M059J (cell line): ENCODE measurements at places on chromosomes 6 and 20.

DNA sequence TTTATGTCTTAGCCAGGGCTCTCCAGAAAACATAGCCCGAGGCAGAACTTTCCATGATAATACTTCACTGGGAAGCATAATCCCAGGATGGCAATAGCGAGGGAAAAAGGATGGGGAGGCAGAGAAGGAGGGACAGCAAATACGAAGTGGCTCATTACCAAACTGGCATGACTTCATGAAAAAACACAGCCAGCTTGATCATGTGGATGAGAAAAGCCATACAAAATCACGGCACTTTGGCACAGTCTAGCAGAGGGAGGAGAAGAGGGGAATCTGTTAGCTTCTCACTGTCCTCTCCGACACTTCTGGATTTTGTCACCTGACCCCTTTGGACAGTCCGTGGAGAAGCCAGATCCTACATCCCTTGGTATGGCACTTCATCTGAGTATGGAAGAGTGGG is 212.5 kb upstream of the GRIK2 start:
- DNase-seq = peak; percentile 5

DNA sequence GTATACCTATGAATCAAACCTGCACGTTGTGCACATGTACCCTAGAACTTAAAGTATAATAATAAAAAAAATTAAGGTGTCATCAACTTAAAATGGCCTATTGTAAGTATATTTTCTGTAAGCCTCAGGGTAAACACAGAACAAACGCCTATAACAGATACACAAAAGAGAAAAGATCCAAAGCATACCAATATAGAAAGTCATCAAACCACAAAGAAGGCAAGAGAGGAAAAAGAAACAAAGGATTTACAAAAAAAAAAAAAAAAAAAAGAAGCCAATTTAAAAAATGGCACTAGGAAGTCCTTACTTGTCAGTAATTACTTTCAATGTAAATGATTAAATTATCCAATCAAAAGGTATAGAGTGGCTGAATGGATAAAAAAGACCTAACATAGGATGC is 24.6 kb upstream of the ASF1A start:
- DNase-seq = peak; percentile 75

DNA sequence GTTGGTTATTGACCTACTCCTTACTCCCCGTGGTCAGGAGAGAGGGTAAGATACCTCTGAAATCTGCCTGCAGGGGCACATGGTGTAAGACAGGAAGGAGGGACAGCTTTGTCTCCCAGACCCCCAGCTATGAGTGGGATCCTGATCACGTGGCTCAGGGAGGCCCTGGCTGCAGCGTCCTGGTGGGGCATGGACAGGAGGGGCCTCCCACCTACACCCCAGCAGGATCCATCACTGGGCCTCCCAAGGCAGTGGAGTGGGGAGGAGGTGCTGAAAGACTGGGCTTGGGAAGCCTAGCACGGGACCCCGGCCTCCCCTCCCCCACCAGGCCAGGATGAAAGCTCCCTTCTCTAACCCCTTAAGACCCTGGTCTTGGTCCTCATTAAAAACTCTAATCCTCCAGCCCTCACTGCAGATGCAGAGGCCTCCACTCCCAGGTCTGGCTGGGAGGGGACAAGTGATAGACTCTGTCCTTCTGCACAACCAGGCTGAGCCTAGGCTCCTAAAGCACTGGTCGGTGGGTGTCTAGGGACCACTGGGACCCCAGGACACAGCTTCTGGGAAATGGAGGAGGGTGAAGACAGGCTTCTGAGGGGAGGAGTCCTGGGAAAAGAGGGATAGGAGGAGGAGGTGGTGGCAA is 29.6 kb upstream of the VEGFA start:
- DNase-seq = no peak

- DNase-seq = peak; percentile 40
Observed at GRCh38 chr6:70107852-70108629, 194.8 kb downstream of the COL9A1 start.

DNA sequence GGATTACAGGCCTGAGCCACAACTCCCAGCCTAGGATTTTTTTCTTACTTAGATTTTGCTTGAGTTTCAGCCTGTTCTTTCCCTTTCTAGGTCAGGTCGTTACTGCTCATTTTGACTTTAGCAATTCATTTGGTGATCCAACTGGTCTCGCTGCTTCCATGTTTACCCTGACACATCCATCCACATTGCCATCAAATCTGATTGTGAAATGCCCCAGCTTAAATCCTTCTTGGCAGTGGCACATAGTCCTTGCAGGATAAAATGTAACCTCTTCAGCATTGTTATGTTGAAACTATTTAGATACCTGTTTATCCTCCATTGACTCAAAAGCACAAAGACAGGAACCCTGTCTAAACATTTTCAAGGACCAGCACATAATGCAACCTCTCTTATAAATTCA is 77.2 kb downstream of the DNAH8 start:
- no peak for DNase-seq

DNA sequence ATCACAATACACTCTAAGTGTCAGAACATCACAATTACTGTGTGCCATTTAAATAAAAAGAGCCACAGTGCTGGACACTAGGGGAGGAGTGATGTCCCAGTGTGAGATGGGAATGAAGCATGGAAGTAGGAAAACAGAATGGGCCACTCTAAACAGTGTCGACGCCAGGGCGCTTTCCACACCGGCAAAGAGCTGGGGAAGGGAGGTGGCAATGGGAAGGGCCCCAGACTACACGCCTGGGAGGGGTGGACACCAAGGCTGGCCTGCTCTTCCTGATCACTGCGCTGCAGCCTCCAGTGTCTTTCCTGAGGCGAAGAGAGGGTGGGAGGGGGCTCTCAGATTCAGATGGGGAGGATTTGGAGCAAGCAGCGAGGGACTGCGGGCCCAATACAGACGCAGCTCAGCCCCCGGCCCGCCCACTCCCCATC is 75.9 kb downstream of the ERMARD start:
- no peak for DNase-seq

DNA sequence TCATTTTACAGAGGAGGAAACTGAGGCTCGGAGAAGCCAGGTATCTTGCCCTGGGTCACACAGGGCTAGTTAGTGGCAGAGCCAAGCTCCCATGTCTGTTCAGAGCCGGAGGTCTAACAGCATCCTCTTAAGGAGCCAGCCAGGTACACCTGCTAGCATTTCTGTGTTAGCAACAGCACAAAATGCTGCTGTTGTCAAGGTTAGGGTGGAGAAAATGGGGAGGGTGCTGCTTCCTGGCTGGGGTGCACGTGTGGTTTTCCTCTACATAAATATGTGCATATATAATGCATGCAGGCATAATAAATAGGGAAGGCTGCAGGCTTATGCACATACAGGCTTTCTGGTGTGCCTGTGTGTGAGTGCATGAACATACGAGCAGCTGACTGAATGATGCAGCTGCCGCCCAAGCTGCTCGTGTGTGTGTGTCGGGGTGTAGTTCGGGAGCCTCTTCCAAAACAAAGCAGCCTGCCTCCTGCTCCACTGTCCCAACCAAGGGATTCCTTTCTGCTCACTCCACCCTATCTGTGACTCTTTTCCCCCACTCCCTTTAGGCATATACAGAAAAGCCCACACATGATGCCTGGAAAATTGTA is 86.6 kb downstream of the CD40 start:
- DNase-seq = no peak

DNA sequence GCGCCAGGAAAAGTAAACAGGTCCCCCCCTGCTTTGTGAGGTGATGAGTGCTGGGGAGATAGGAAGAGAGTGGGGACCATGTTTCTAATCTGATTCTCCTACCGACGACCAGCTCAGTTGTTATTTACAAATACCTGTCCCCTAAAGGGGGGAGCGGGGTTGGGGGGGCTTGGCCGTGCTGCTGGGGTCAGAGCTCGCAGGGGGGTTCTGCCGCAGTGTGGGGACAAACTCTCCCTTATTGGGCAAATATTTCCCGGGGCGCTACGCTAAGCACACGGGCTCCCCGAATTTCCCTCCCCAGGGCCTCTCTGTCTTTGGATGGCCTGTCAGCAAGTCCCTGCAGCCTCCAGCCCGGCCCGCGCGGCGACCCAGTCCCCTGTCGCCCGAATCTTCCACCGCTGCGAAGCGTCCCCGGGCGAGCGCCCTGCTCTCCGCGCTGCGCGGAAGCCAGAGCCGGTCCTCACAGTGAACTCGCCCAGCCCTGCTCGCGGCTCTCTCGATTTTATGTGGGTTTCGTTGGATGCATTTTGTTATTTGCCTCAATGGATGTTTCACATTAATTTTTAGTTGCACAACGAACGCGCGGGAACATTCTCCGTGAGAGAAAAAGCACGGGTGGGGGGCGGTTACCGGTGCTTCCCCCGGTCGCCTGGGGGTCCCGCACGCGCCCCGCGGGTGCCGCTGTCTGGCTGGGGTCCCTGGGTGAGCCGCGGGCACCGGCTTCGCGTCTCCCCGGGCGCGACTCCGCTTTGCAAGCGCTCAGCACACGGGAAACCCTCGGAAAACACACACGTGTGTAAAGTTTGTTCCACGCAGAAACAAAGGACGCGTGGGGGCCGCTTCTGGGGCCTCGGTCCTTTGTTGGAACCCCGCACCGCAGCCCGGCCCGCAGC is 1.5 kb upstream of the STX16 start:
- DNase-seq = no peak

DNA sequence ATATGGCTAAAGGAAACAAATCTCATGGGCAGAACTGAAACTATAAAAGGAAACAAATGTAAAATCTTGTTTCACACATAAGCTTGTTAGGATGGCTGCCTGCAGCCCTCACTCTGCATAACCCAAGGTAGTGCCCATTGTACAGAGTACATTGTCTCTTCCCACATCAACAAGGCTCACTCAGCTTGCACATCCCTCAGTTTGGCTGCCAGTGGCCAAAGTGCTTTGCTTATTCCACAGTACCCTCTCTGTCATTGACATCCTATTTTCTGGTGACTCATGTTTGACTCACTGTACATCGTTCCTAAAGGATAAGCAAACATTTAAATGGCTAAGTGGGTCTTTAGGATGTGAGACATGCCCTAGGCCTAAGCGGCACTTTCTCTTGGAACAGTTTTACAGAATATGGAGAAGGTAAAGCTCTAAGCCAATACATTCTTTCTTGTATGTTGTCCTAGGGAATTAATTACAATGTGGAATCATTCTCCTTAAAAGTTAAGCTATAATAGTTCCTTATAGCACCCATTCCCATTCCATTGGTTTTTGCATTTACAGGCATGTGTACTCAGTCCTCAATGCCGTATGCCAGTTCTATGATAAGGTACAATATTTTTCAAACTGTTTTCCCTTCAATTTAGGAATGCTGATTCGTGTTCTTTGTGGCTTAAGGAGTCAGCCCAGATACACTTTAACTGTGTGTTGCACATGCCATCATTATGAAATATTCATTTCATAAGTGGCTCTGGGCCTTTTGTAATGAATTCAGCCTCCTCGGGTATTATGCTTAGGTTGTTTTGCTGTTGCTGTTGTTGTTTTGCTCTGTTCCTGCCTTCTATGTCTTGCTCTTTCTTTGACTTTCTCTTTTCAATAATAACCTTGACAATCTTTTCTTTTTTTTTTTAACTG is 5.5 kb downstream of the ANKEF1 start:
- peak; percentile 94 for DNase-seq

GRCh38 chr6:17574866-17575560 is 25.1 kb upstream of the FAM8A1 start:
- DNase-seq = peak; percentile 78
